Naive thymus-derived CD8-positive, alpha-beta T cell (primary cell): ENCODE measurements at places on chromosomes 5 and 9.
A peak's percentile ranks its signal among the peaks of the same experiment; 100 is the strongest.

GRCh38 chr5:10935536-10935935 lies 174.5 kb upstream of the DAP start:
- no peak overlapping the region for H3K4me3 ChIP-seq
- no peaks in the 10 kb centered on the region for H3K36me3 ChIP-seq
- DNase-seq, result no peak
- H3K4me1 ChIP-seq, result no peaks in the 10 kb centered on the region

DNA sequence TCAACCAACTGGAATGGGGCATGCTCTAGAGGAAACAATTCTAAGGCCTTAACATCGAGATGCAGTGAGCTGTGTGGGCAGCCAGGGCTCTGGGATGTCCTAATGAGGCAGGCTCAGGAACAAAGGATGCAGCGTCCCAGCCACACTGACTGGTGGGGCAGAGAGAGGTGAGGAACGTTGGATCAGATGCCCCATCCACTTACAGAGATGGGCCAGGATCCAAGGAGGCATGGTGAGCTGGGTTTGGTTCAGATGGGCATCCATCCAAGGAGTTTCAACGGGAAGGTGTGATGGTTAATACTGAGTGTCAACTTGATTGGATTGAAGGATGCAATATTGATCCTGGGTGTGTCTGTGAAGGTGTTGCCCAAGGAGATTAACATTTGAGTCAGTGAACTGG lies 15.5 kb upstream of the MARCHF6 start:
- no peak overlapping the region for H3K27ac ChIP-seq
- H3K36me3 ChIP-seq, result peaks cover 3% of the 10 kb centered on the region
- no peak for DNase-seq
- H3K4me1 ChIP-seq, result peaks cover 8% of the 10 kb centered on the region
- peaks cover 27% of the 10 kb centered on the region for H3K27me3 ChIP-seq
- no peak overlapping the region for H3K4me3 ChIP-seq

- no peak for DNase-seq
- peaks cover 16% of the 10 kb centered on the region for H3K36me3 ChIP-seq
- no peaks in the 10 kb centered on the region for H3K4me1 ChIP-seq
- H3K27me3 ChIP-seq, result no peaks in the 10 kb centered on the region
Measured at GRCh38 chr9:112430006-112430522, 50.2 kb downstream of the HSDL2 start.

DNA sequence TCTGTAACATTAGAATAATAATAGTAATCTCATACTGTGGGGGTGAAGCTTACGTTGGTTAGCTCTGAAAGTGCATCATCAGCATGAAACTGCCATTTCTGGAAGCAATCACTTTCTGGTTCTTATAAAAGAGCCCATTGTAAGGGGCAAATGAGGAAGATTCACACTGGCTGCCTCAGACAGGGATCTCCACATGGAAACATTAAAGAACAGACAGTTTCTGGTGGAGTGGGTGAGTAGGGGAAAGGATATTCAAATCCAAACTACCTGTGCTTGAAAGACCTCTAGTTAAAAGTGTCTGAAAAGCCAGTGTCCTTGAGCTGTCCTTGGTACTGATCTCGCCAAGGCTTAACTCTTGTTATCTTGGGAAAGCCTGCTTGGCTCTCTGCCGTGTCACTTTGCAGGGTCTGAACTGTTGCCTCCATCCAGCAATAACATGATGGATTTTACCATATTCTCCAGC lies 19.1 kb upstream of the SLC31A2 start:
- H3K4me3 ChIP-seq, result no peak overlapping the region
- no peak for DNase-seq
- H3K4me1 ChIP-seq, result no peaks in the 10 kb centered on the region
- peaks cover 18% of the 10 kb centered on the region for H3K27me3 ChIP-seq
- peaks cover under 1% of the 10 kb centered on the region for H3K36me3 ChIP-seq

DNA sequence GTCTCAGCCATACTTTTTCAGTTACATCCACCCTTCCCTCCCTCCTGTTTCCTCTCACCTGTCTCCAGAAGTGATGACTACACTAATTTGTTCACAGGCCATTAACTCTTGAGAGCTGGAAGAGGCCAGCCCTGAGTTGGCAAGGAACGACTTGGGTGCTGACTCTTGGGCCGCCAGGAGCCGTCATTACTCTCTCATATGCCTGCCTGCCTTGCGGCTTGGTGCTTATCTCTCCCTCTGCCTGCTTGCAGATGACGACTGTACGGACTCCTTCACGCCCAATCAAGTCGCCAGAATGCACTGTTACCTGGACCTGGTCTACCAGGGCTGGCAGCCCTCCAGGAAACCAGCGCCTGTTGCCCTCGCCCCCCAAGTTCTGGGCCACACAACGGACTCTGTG lies 66.1 kb downstream of the PAPPA start:
- no peaks in the 10 kb centered on the region for H3K4me1 ChIP-seq

- H3K4me1 ChIP-seq, result peaks cover 15% of the 10 kb centered on the region
- H3K27me3 ChIP-seq, result no peaks in the 10 kb centered on the region
- peak overlapping the region; percentile 76 for H3K4me3 ChIP-seq
Measured at GRCh38 chr9:129497005-129497812, 123.7 kb downstream of the C9orf50 start.

DNA sequence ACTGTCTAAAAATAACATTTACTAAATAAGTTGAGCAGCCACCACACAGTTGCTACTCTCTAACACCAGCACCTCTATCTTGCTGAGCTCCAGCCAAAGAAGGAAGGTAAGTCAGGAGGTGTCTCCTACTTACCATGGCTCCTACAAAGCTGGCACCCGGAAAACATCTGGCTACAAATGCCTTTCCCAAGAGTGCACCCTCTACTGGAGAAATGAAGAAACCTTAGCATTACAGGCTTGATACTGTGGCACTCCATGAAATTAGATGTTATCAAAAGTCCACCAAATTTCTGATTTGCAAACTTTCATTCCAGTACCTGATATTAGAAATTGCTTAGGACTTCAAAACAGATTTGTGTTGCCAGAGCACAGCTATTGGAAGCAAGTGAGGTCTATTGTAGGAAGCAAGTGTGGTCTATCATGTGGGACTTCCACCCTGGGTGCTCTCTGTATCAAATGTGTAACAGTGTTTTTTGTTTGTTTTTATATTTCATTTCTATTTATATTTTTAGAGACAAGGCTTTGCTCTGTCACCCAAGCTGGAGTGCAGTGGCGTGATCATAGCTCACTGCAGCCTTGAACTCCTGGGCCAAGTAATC lies 25.7 kb upstream of the RFK start:
- H3K4me3 ChIP-seq, result no peak overlapping the region
- no peaks in the 10 kb centered on the region for H3K27me3 ChIP-seq
- H3K36me3 ChIP-seq, result no peaks in the 10 kb centered on the region
- DNase-seq, result no peak

DNA sequence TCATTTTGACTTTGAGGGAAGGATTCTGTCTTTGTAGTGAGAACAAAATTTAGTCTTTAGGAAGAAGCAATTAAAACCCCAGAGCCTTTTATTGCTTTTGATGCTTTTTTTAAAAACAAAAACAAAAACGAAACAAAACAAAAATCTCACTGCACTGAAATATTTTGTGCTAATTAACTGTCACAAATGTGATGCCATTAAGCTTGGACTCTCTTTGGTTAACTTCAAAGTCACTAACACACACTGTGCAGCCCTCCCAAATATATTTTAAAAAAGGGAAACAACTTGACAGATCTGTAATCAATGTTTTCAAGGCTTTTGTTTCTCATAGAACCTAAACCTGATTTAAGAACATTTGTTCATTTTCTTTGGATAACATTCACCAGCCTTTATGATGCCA lies 290.7 kb downstream of the MAST4 start:
- no peak for DNase-seq
- H3K4me1 ChIP-seq, result no peaks in the 10 kb centered on the region
- H3K4me3 ChIP-seq, result no peak overlapping the region
- no peaks in the 10 kb centered on the region for H3K36me3 ChIP-seq
- no peak overlapping the region for H3K27ac ChIP-seq

DNA sequence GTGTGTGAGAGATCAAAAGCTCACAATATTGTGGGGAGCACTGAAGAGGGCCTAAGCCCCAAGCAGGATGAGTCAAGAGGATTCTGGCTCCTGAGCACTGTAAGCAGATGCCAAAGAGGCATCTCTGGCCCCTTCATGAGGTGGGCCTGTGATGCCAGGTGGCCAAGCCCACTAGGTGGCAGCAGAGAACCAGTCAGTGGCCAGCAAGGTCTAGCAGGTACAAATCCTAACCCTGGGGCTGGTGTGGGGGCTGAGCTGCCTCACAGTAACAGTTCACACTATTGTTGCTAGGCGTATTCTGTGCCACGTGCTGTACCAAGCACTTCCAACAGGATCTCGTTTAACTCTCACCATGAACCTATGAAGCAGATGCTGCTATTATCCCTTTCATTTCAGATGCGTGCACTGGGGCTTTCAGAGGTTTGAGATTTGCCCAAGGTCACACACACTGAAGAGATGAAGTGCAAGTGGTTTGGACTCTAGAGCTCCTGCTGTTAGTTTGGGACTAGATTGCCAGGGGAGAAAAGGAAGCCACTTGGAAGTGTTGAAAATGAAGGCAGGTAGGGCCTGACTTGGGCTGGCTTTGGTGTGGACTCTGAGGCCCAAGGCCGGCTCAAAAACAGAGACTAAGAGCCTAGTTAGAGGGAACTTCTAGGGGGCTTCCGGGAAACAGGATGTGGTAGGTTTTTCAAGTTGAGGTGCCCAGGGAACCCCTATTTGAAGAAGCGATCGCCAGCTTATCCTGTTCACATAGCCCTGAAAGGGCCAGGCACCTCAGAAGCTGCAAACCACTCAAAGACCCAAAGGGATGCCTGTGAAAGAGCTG lies 4.4 kb upstream of the MLANA start:
- peak overlapping the region; percentile 26 for H3K27ac ChIP-seq
- peaks cover 11% of the 10 kb centered on the region for H3K4me1 ChIP-seq
- no peak overlapping the region for H3K4me3 ChIP-seq

DNA sequence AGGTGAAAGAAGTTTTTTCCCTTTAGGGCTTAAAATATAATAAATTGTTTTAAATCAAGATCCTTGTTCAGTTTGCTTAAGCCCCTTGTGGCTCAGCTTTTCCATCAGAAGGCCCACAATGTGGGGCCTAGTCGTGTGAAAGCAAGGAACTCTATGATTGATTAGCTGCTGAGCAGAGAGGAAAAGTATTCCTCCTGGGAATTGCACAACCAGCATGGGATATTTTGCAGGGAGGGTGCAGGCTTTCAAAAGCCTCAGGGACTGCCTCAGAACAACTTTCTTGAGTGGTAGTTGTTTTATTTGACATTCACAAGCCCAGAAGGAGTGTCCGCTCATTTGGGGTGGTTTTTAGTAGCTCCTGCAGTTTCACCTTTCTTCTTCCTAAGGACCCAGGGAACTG lies 19.8 kb downstream of the TTC23L start:
- H3K27ac ChIP-seq, result no peak overlapping the region
- no peak overlapping the region for H3K4me3 ChIP-seq
- no peak for DNase-seq
- H3K36me3 ChIP-seq, result no peaks in the 10 kb centered on the region
- peaks cover 2% of the 10 kb centered on the region for H3K27me3 ChIP-seq

DNA sequence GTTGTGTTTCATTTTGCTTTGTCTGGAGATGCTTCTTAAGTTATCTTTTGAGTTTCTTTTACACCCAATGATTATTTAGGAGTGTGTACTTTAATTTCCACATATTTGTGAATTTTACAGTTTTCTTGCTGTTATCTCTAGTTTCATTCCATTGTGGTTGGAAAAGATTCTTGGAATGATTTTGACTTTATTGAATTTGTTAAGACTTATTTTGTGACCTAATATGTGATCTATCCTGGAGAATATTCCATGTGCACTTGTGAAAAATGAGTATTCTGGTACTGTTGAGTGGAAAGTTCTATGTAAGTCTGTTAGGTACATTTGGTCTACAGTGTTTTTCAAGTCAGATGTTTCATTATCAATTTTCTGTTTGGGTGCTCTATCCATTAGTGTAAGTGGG lies 24.4 kb upstream of the GRAMD2B start:
- H3K27ac ChIP-seq, result no peak overlapping the region
- H3K4me1 ChIP-seq, result peaks cover 3% of the 10 kb centered on the region
- no peaks in the 10 kb centered on the region for H3K27me3 ChIP-seq
- no peaks in the 10 kb centered on the region for H3K36me3 ChIP-seq
- DNase-seq, result no peak

GRCh38 chr5:175853573-175854230 lies 17.7 kb upstream of the CPLX2 start:
- peaks cover 15% of the 10 kb centered on the region for H3K36me3 ChIP-seq
- no peaks in the 10 kb centered on the region for H3K4me1 ChIP-seq
- no peak for DNase-seq
- H3K27ac ChIP-seq, result no peak overlapping the region
- no peak overlapping the region for H3K4me3 ChIP-seq
- H3K27me3 ChIP-seq, result peaks cover 10% of the 10 kb centered on the region

DNA sequence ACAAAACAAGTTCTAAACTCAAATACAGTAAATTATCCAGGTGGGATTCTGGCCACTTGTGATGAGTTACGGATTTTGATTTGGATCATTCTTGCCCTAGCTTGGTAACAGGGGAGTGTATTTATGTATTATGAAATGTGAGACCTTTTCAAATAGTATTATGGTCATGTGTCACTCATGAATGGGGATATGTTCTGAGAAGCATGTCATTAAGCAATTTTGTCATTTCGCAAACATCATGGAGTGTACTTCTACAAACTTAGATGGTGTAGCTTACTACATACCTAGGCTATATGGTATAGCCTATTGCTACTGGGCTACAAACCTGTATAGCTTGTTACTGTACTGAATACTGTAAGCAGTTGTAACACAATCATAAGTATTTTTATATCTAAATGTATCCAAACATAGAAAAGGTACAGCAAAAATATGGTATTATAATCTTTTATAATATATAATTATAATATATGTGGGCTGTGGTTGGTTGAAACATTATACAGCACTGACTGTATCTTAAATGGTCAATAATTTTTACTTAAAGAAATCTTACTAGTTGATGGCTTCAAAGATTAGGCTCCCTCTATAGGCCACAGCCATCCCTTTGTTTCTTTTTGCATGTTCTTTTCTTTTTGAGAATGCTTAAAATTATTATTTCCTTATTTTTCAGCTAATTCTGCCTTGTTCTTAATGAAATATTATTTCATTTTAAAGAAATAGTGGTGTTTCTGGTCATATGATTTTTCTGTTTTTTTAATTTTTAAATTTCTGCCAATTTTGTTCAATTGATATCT lies 128.4 kb downstream of the MAST4 start:
- no peaks in the 10 kb centered on the region for H3K36me3 ChIP-seq
- DNase-seq, result no peak
- H3K4me3 ChIP-seq, result no peak overlapping the region
- H3K27me3 ChIP-seq, result peaks cover 15% of the 10 kb centered on the region
- H3K27ac ChIP-seq, result no peak overlapping the region
